Midbrain (tissue), 1 donor: ENCODE measurements at places on chromosomes 13 and 19.

DNA sequence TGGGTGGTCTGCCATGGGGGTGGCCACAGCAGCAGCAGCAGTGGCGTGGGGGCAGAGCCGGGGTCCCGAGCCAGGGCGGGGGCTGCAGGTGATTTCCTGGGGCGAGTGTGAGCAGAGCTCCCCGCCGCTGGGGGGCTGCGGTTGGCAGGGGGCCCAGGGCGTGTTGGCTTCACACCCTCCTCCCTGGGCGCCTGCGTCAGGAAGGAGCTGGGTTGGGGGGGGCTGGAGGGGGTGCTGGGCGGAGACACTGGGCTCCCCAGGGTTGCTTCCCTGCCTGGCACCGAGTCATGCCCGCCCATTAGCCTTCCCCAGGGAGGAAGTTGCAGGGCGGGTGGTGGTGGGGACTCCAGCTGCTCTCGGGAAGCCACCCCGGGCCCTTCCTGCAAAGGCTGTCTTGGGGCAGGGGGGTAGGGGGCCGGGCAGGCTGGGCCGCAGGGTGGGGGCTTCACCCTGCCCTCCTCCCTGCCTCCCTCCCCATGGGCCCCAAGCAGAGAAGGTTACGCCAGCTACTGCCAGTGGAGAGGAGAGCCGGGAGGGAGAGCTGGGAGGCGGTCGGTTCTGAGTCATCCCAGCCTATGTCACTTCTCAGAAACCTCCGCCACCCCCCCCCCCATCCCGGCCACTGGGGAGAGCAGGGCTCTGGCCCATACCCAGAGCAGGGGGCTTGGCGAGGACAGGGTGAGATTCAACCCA is 4.6 kb downstream of the MIDN start:
- DNase-seq = peak; percentile 90

DNA sequence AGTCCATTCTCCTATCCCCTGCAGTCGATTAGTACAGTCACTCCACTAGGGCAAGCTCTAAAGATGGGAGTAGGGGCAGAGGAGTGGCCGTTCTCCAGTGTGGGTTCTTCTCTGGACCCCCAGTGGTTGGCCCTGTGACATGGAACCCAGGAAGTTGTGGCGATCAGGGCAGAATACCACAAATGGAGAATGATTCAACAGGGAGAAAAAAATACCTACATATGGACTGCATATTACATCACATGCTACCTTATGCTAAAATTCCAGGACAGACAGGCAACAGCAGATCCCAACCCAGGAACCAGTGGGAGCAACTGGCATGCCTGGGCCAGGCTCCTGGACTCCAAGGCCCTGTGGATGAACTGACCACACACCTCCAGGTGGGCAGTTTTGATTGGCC is 20.4 kb downstream of the POU2F2 start:
- no peak for DNase-seq

- DNase-seq = no peak
Observed at GRCh38 chr13:30157616-30157993, 149.7 kb downstream of the KATNAL1 start.

GRCh38 chr13:111005364-111005763 is 90.5 kb upstream of the ANKRD10 start:
- no peak for DNase-seq

GRCh38 chr13:47831265-47831664 is 169.8 kb downstream of the SUCLA2 start:
- no peak for DNase-seq

- no peak for DNase-seq
Observed at GRCh38 chr13:52395704-52396103, 10.3 kb downstream of the THSD1 start.

DNA sequence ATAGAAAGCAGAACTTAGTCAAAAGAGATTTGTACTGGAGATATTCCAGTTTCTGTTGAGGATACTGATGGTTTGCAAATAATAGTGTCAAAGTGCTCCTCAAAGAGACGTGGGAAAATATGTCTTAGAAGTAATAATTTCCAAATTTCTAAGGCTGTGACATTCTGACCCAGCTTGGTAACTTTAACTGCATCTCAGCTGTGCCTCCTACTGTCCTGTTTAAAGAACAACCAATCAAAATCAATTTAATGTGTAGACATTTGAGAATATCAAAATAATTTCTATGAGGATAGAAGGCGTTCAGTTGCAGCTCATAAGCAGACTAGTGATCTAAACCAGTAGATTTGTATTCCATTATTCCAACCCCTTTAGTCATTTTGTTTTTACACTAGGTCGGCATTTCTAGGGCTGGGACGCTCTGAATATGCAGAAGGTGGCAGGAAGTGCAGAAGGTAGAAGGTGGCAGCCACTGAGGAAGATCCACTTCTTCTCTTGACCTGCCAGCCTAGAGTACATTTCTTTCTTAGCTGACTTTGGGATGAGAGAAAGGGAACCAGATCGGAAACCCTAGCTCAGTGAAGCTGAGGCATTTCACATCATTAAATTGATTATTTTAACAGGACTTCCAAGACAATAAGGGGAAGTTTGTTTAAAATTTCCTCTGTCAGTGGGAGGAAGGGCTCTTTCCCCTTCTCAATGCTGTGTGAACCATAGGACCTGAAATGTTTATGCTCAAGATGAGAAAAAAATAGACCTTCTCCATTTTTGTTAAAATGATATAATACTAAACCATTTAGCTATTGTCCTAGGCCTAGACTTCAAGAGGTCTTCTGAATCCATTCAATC is 67.5 kb downstream of the COL4A1 start:
- no peak for DNase-seq

GRCh38 chr13:39804332-39805210 is 149.1 kb downstream of the COG6 start:
- no peak for DNase-seq

- DNase-seq = no peak
Observed at GRCh38 chr19:17646441-17646840, 41.7 kb downstream of the UNC13A start.

DNA sequence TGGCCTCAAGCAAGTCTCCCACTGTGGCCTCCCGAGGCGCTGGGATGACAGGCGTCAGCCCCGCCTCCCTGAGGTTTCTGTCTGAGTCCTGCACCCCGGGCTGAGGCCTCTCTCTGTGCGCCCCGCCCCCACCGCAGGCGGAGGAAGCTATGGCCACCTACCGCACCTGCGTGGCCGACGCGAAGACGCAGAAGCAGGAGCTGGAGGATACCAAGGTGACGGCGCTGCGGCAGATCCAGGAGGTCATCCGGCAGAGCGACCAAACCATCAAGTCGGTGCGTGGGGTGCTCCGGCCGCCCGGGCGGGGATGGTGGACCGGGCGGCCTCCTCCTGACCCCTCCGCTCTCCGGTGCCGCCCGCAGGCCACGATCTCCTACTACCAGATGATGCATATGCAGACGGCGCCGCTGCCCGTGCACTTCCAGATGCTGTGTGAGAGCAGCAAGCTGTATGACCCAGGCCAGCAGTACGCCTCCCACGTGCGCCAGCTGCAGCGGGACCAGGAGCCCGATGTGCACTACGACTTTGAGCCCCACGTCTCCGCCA is 12.7 kb downstream of the ARHGAP45 start:
- DNase-seq = no peak

GRCh38 chr19:7504684-7505083 is 11.2 kb upstream of the ZNF358 start:
- no peak for DNase-seq

DNA sequence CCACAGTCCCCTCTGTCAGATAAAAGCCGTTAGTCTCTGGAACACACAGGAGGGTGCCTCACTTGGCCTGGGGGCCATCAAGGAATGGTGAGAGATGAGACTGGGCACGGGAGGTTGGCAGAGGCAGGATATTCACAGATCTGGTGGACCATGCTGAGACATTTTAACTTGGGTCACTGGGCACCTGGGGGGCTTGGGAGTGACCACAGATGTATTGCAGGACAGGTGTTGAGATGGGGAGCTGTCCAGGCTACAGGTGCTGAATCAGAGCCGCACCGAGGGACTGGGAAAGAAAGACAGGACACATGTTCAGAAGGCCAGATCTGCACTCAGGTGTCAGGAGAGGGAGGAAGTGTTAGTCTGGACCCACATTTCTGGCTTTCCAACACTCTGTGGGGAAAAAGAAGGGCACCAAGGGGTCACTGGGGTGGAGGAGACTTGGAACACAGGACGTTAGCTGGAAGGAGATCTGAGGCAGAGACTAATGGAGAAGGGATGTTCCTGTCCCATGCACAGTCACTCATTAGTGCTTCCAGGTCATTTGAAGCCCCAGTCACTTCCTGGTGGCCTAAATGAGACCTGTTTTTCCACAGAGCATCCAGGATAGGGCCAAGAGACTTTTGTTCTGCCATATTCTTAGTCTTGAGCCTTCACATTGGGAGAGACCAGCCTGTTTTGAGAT is 56.1 kb downstream of the CHST8 start:
- DNase-seq = no peak

DNA sequence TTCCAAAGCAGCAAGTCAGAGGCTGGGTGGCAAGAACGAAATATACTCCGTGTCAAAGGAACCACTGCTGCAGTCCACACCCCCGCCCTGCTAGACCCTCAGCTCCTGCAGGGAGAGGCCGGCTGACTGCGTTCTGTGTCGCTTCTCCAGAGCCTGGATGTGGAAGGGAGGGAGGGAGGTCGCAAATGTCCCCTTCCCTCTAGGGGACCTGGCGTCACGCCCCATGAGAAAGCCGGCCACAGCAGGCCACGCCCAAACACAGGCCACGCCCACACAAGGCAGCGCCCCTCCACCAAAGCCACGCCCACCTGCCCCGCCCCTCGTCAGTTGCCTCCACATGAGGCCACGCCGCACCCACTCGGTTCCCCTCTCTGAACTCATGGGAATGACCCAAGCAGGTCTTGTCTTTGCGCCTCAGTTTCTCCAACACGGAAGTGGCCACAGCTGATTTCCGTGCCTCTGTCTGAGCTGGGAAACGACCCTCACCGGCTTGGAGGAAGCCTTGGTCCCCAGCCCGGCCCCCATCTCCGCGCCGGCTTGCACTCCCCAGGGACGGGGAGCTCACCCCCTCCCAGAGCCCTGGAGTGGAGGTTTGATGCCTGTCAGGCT is 38.4 kb upstream of the TCF3 start:
- DNase-seq = no peak

- no peak for DNase-seq
Observed at GRCh38 chr13:95341441-95341840, 40.2 kb upstream of the ABCC4 start.

- no peak for DNase-seq
Observed at GRCh38 chr19:5988517-5989387, 10.8 kb upstream of the RANBP3 start.

DNA sequence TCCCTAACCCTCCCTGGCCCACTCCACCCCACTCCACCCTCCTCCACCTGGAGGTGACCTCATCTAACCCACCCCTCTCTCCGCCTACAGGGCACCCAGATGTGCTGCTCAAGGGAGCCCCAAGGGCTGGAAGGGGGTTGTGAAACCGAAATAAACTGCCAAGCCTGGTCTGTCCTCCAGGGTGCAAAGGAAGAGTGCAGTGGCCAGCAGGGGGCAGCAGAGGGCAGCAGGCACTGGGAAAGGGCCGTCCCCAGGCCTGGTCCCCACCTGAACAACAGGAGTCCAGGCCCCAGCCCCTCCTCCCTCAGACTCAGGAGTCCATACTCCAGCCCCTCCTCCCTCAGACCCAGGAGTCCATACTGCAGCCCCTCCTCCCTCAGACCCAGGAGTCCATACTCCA is 8.4 kb upstream of the BCAM start:
- DNase-seq = peak; percentile 32

GRCh38 chr13:71368336-71368735 is 498.7 kb downstream of the DACH1 start:
- DNase-seq = no peak

DNA sequence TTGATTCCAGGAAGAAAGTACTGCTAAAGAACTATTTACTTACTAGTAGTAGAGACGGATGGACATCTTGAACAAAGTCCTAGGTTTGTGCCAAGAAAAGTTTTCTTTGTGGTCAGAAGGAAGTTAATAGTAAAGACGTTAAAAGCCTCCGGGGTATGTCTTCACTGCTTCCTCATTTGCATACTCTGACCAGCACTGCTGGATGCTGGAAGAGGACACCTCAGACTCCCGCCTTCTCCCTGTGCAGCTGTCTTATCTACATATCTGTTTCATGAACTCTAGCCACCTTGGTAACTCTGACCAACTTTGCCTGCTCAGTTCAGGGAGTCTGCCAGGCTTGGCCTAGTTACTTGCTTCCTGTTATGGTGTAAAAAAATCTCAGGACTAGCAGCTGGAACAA is 1109.1 kb upstream of the MIR17HG start:
- DNase-seq = no peak

DNA sequence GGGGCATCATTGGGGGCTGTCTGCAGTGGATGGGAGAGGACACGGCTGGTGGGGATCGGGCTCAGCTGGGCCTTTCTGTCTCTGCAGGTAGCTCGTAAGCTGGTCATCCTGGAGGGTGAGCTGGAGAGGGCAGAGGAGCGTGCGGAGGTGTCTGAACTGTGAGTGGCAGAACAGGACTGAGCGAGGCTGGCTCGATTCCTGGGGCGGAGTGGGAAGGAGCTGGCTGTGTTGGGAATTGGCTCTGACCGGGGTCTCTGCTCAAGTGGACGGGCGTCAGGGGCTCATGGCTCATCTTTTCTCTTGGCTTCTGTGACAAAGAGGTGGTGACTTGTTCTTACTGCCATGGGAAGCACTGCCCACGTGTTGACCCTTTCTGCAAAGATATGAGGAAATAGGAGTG is 11.6 kb downstream of the TPM4 start:
- DNase-seq = no peak

- DNase-seq = no peak
Observed at GRCh38 chr19:19911150-19911549, 10.4 kb downstream of the ZNF93 start.

DNA sequence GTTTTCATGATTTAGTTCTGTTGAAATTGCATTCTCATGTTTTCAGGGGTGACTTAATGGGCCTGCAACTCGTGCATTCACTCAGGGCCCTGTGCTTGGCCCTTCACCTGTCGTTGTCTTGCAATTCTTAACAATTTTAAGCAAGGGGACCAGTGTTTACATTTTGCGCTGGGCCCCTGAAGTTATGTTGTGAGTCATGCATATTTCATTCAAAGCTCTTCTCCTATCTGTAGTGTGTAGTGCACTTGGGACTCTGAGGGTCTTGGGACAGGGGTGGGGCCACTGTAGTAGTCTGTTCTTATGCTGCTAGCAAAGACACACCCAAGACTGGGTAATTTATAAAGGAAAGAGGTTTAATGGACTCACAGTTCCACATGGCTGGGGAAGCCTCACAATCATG is 211.2 kb upstream of the RXFP2 start:
- DNase-seq = no peak

- no peak for DNase-seq
Observed at GRCh38 chr13:80312012-80312704, 28.8 kb downstream of the SPRY2 start.
